ENCODE measurements at places on chromosomes 16 and 17. TPM values are rescaled to one million over a fixed set of nuclear protein-coding genes. Genes with fewer than 3 reads are reported as not detected.

DNA sequence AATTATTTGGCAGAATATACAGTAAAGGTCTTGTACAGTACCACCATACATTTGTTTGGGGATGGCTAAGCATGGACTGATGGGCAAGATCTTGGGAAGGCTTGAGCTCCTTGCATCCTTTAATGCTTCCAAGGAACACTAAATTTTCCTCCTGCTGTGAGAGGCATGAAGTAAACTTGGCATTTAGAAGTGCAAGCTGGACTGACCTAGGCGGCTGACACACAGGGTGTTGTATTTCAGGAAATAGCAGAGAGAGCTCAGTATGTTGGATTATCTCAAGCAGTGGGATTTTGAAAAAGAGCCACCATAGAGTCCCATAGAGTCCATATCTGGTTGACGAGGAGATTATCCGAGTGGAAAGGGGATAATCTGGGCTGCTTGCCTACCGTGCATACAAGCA lies 2137.1 kb downstream of the TP53TG3F start:
- no peak for DNase-seq

DNA sequence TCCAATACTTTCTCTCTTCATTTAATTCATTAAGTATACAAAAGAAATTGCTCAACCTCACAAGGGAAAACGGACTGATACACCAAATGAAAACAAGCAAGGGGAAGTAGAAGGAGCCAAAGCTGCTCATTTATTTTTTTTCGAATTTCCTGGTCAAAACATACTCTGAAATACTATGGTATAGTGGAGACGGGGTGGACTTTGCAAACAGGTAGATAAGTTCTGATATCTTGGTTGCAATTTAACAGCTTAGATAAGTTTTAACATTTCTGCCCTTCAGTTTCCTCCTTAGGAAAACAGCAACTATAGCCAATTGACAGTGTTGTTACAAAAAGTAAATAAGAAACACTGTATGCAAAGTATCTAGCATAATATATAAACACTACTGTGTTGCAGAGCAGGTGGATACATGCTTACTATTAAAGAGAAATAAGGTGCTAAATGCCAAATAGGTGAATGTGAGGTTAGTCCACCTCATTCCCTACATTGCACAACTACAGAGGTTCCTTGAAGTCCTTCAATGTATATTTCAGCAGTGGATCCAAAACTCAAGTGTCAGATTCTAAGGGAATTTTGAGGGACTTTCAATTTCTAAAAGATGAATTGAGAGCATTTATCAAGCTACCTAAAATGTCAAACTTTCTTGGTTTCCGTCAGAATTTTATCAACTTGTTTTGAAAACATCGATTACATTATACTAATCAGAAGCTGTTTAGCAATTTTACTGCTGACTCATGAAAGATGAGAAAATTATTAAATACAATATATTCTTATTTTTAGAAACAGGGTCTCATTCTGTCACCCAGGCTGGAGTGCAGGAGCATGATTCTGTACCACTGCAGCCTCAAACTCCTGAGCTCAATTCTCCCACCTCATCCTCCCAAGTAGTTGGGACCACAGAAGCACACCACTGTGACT lies 11.0 kb downstream of the CCDC47 start:
- no peak for DNase-seq

DNA sequence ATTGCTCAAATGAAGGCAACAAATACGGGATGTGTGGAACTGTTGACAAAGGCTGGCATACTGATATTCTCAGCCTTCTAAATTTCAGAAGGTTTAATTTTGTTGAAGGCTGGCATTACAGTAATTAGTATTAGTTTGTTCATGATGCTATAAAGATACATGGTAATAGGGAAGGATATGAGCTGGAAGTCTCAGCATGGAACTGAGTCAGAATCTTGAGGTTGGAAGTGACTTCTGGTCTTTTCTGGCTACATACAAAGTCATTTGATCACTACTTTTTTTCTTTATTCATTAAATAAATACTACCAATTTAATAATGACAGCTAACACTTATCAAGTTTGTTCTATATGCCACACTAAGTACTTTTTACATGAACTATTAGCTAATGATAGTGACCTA lies 22.6 kb downstream of the RABEP1 start:
- DNase-seq, result no peak

- no peak for DNase-seq
Measured at GRCh38 chr16:57981636-57982035, 10.7 kb upstream of the CNGB1 start.

GRCh38 chr16:85441189-85441889 lies 171.8 kb upstream of the GSE1 start:
- no peak for DNase-seq

- DNase-seq, result no peak
Measured at GRCh38 chr17:4208238-4208637, 55.5 kb downstream of the ANKFY1 start.

GRCh38 chr16:4309102-4309832 lies 6.6 kb upstream of the GLIS2 start:
- DNase-seq, result no peak

GRCh38 chr16:51024703-51025102 lies 126.4 kb downstream of the SALL1 start:
- no peak for DNase-seq

DNA sequence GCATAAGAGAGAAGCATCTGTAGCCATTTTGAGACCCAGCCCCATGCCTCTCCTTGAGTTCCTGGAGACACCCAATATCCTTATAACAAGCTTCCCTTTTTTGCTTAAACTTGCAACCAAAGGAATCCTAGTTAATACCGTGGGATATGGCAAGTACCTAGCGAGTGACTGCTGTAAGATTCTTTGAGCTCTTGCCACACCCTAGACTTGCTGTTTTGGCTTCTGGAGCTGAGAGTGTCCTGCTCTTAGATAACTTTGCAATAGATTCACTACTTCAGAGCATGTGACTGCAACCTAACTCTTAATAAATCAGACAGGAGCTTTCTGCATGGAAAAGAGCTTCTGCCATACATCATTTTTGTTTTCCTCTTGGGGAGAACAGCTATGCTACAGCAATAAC lies 58.3 kb downstream of the AKAP1 start:
- DNase-seq, result no peak

DNA sequence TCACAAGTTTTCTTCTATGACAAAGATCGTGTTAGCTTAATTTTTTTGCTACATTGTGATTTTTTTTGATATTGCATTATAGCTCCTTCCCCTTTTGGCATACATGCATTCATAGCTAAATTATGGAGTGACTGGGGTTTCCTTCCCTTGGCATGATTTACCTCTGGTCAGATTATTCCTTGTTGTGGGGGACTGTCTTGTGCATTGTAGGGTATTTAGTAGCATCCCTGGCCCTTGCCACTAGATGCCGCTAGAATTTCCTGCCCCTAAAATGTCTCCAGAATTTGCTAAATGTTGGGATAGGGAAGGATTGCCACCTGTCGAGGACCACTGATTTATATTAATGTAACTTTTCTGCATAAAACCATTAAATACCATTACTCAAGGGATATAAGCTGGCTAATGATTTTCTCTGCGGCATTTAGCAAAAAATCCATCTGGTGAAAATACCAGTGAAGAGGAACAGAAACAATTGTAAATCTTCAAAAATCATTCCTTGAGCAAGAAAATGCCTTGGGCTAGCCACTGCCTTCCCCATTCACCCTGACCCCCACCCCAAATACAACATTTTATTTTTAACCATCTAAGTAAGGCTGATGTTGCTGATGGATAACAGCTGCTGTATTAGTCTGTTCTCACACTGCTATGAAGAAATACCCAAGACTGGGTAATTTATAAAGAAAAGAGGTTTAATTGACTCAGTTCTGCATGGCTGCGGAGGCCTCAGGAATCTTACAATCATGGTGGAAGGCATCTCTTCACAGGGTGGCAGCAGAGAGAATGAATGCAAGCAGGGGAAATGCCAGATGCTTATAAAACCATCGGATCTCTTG lies 195.2 kb downstream of the MAP2K6 start:
- no peak for DNase-seq

DNA sequence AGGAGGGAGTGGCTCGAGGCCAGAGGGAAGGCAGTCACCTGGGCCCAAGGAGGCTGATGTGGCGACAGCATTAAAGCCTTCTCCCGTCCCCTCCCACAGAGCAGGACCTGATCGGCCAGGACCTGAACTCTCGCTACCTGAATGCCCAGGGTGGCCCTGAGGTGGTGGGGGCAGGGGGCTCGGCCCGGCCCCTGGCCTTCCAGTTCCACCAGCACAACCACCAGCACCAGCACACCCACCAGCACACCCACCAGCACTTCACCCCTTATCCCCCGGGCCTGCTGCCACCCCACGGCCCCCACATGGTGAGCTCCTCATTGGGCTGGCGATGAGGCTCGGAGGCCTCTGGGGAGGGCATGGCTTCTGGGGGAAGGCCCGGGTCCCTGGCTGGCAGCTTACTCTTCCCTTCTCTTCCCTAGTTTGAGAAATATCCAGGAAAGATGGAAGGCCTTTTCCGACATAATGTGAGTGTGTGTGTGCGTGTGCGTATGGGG lies 6.4 kb downstream of the FBRS start:
- DNase-seq, result no peak

- no peak for DNase-seq
Measured at GRCh38 chr17:40598619-40599467, 33.6 kb upstream of the CCR7 start.

The BEAN1 gene
- 2.2 TPM for total RNA-seq

The CCL23 gene
- 1.5 TPM for total RNA-seq

The LRRC46 gene
- not detected for total RNA-seq

The SCNN1G gene
- not detected for total RNA-seq

The SOST gene
- not detected for total RNA-seq

The KRT33A gene
- not detected for total RNA-seq

The CCL17 gene
- total RNA-seq, result not detected

The KRT39 gene
- total RNA-seq, result not detected

The GPR139 gene
- total RNA-seq, result not detected
